Activated CD4-positive, alpha-beta T cell treated with anti-CD3 and anti-CD28 coated beads for 4 hours (primary cell): ENCODE measurements at places on chromosomes 5 and 9.

- no peak for DNase-seq
Measured at GRCh38 chr9:35771075-35771433, 17.0 kb upstream of the MSMP start.

DNA sequence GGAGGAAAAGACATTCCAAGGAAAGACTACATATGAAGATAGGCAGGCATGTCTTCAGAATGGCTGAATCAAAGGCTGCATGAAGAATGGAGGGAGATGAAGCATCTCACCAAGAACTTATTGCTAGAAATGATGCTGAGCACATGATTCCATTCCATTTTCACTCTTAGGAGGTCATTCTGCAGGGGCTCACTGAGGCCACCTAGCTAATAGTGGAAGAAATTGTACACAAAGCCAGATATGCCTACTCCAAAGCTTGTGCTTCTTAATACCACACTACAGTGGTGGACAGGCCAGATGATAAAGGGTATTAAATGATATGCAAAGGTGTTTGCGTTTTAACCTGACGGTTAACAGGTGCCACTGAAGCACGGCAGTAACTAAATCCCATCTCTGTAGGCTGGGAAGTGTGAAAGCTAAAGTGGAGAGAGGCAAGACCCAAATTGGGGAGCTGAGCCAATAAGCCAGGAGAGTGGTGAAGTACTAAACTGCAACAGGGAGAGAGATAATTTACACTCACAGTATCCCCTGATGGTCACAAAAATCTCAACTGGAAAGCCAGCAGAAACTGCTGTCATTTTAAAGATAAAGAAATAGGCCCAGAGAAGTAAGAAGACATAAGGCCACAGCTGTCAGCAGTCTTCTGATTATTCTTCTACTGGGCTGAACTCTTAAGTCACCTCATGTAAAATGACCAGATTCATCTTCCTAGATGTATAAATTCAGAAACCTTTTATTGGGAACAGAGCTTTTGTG lies 14.6 kb downstream of the NDUFA8 start:
- DNase-seq: no peak

GRCh38 chr9:1469996-1470395 lies 419.8 kb downstream of the DMRT2 start:
- DNase-seq: no peak

- DNase-seq: no peak
Measured at GRCh38 chr9:132733260-132733815, 63.1 kb downstream of the GTF3C4 start.

- DNase-seq: no peak
Measured at GRCh38 chr5:15547261-15547839, 47.4 kb downstream of the FBXL7 start.

DNA sequence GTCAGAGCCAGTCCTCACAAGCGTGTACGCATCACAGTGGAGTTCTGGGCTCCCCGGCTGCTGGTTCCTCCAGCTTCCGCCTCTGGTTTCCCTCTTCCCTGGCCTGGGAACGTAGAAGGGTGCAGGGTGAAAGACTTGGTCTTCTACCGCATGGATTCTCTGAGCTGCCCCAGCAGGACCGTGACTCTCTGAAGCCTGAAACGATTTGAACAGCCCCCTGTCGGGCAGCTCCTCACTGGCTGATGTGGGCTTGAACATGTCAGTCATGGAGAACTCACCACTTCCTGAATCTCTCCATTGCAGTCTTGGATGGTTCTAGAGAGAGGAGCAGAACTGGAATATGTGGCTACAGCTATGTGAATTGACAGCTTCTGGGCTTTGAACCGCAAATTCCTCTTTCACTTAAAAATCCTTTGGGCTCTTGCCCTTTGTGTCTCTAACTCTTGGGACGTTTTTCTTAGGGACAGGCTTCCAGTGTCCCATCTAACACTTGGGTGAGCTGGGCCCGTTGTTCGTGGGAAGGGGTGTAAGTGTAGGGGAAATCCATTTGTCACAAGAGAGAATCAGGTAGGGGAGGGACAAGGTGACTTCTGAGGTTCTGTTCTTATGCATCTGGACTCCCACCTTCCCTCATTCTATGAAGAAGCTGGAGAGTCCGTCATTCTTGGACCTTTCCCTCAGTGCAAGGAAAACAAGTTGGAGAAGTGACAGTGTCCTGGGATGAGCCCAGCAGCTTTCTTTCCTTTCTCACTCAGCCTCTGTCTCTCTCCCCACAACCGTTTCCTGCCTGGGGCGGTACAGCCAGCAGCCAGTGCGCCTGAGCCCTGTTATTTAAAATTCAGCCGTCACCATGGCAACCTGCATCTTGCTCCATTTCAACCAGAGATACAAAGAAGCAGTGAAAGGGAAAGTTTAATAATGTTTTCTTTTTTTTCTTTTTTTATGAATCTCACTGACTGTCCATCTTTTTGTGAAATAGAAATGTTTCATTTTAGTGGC lies 84.7 kb downstream of the PTTG1 start:
- peak; percentile 62 for DNase-seq

DNA sequence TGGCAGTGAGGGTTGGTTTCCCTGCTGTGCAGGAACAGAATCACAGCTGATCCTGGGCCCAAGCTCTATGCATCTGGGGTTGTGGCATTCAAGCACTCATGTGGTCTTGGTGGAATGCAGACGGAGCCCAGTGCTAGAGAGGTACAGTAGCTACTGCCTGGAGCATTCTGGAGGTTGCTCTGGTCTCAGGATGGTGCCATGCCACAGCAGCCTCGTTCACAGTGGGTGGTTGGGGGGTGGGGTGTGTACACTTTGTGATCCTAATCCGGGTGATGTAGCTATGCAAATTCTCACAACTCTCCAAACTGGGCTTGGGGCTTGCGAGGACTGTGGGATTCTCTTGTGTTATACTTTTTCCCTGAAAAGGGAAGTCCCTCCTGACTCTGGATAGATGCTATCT lies 45.2 kb downstream of the FGD3 start:
- DNase-seq: no peak

GRCh38 chr9:94167376-94167890 lies 83.2 kb downstream of the PTPDC1 start:
- no peak for DNase-seq

GRCh38 chr5:134178096-134178419 lies 1.3 kb upstream of the SKP1 start:
- DNase-seq: no peak

GRCh38 chr9:111890334-111890733 lies 6.3 kb upstream of the UGCG start:
- no peak for DNase-seq

DNA sequence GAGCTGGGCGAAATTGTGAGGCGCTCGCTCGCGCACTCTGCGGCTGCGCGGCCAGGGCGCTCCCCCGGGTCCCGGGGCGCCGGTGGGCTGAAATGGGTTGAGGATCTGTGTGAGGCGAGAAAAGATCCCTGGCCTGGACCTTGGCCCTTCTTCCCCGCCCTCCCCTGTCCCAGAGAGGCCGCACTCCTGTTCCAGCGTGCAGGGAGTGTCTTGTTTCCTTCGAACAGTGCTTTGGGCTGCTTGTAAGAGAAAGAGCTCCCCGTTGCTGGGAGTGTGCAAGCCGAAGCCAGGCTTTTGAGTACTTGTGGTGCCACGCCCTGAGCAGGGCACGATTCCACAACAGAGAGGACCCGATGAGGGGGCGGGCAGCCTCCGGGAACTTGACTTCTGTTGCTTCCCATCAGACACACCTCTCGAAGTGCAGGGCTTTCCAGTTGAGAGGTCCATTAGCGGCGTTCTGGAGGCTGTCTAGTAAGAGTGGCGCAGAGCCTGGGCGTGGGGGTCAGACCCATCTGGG lies 535 bp downstream of the DOLPP1 start:
- no peak for DNase-seq
